Hematopoietic multipotent progenitor cell treated with erythropoietin and hydrocortisone succinate and interleukin-3 and kit ligand, for 17 days (in vitro differentiated cells): ENCODE measurements at places on chromosomes 5 and 9.

DNA sequence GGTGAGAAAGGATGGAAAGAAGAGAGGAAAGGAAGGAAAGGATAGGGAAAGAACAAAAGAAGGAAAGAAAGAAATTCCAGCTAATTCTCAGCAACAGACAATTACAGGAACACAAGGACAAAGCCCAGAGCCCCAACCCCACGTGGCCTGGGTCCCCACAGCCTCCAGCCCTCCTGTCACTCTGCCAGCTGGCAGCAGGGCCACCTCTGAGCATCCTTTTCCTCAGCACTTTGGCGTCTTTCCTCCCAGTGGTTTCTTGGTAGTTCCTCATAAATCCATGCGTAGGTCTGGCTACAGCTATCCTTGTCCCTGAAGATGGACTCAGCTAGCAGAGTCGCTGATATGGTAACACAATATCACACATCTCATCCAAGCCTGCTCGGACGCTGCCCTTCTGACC, 28.3 kb downstream of the ADAMTS2 start:
- no peak for DNase-seq

DNA sequence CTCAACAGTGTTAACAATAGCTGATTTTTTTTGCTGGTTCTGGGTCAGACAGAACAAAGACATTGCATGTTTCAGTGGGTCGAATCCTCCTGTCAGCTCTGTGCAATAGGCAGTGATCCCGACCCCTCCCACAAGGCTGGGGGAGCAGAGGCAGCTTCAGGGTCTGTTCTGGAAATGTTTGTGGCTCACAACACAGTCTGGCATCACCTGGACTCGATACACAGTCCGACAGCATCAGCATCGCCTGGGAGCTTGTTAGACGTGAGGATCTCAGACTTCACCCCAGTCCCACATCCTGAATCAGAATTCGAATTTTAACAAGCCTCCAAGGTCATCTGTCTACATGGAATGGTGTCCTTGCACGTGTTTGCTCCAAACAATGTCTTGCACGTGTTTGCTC, 384.7 kb downstream of the IRX2 start:
- no peak for DNase-seq

DNA sequence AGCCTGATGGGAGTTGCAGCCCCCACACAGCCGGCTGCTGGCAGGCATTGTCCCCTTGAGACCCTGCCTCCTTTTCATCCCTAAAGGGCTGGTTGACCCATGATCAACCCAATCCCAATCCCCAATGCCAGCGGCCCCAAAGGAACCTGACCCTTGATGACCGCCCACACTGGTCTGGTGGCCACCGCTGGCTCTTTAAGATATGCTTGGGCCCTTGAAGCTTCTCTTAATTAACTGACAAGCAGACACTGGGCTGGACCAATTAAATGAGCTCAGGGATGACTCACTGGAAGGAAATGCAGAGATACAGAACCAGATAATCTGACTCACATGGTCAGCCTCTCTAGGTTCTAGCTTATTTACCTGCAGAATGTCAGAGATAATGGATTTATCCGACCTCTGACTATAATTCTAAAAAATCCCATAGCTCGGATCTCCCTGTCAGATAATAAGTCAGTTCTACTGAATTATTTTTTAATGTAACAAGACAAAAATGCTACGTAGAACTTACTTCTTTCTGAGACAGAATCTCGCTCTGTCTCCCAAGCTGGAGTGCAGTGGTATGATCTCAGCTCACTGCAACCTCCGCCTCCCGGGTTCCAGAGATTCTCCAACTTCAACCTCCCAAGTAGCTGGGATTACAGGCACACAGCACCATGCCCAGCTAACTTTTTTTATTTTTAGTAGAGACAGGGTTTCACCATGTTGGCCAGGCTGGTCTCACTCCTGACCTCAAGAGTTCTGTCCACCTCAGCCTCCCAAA, 11.1 kb upstream of the MLANA start:
- DNase-seq: no peak

DNA sequence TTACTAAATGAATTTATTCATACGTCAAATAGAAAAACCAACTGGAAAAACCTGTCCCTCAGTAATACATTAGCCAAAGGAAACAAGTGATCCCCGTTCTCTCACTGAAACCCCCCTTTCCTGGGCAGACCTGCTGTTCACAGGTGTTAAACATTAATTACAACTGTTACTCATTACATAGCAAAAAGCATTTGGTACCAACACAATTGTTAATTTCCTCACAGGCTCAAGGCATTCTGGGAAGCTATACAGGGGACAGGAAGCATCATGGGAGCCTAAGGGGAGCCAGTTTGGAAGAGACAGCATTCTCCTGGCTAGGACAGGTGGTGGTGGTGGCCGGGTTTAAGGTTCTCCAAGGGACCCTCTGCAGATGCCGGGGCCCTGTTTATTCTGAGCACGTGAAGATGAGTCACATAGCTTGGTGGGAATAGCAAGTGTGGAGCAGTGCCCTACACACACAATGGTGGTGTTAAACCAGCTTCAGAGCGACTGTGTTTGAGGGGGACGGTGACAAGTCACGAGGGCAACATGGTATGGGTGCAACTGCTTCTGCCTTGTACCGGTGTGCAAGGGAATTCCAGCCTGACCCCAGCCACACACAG, 62.6 kb upstream of the SLC25A51 start:
- DNase-seq: no peak

GRCh38 chr9:96458226-96458625, 8.3 kb downstream of the HABP4 start:
- no peak for DNase-seq

- DNase-seq: no peak
Measured at GRCh38 chr9:72794946-72795345, 157.9 kb downstream of the ALDH1A1 start.

GRCh38 chr5:170190436-170191134, 42.2 kb upstream of the C5orf58 start:
- no peak for DNase-seq

DNA sequence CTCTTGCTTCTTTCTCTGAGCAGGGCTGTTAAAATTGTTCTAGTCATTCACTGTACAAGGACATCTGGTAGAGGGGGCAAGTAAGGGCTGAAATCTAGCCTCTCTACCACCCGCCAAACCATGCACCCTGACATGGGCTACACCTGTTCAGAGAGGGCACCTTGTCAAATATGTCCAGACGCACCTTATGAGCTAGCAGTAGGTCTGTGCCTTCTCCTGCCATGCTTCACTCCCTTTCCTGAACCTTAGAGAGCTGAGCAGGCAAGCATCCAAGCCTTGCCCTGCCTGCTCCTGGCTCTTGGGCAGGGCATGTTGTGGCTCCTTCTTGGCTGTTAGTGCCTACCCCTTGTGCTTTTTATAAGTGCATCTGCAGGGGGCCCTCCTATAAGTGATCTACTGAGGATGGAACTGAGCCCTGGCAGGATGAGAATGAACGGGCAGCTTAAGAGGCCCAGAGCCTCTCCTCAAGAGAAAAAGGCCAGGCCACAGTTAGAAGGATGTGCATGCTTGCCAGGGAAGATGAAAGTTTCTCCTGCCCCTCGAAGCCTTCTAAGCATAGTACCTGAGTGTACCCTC, 3.8 kb upstream of the NEUROG1 start:
- no peak for DNase-seq

GRCh38 chr5:73274881-73275663, 102.1 kb downstream of the TMEM174 start:
- DNase-seq: no peak

DNA sequence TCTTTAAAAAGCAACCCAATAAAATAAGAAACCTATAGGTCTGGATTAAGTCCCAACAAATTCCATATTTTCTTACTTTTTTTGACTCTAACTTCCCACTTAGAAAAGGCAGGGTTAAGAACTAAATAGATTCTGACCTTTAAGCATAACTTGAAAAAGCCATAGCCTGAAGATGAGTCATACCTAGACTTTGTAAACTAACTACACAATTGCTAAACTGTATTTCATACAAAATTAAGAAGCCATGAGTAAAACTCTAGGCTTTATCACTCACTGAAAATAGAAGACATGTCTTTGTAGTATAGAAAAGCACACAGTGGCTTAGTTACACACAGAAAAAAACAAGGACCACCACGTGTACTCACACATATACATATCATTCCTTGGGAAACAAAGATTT, 51.5 kb downstream of the MLLT3 start:
- no peak for DNase-seq

DNA sequence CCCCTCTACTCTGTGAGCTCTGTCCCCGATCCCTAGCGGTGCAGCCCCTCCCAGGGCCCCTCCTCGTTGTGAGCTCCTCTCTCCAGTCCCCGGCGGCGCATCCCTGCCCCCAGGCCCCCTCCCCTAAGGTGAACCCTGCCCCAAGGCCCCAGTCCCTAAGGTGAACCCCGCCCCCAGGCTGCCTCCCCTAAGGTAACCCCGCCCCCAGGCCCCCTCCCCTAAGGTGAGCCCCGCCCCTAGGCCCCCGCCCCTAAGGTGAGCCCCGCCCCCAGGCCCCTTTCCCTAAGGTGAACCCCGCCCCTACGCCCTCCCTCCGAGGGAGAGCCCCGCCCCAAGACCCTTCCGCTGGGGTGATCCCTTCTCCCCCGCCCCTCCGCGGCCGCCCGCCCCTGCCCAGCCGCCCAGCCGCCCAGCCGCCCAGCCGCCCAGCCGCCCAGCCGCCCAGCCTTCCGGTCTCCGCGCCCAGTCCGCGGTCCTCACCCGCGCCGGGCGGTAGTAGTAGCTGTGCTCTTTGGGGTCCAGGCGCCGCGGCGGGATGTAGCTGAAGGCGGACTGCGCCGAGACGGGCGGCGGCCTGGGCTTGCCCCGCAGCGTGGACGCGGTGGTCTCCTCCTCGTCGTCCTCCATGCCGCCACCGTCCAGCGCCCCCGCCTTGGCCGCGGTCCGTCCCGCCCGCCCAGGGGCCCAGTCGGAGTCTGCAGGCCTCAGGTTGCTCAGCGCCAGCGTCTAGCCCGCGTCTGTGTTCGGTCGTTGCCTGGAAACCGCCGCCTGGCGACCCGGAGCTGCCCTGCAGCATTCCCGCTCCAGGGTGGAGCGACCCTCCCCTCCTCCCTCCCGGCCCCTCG, at the start of gene CFAP90:
Gene CFAP90 (minus strand): TSS at position 739 of the 845 bp plus-strand sequence. CDS start 112 bp downstream, at position 627.
- no peak for DNase-seq

DNA sequence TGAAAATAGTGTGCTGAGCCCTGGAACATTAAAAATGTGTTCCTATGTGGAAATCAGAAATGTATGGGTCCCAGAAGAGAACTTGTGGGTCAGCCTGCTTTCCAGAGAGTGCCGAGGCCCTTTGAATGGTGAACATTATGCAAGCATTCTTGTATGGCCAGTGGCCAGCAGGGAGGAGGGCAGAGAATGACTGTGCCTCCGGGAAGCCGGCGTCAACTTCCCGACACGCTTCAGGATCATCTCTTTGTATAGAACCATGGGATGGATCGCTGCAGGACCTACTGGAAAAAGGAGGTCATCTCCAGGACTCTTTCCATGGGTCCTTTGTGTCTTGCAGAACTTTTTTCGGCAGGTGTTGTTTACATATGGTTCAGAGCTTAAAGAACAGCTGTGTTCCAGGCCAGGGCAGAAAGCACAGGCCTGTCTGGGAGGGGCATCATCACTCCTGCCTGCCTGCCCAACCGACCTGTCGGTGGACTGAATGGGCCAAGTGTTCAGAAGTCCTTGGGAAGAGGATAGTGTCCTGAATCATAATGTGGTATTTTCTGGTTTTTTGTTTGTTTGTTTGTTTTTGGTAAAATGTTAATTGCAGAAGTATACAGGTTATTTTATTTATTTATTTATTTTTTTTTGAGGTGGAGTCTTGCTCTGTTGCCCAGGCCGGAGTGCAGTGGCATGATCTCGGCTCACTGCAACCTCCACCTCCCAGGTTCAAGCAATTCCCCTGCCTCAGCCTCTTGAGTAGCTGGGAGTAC, 9.0 kb downstream of the PRRC2B start:
- no peak for DNase-seq

- no peak for DNase-seq
Measured at GRCh38 chr5:172722327-172722815, 48.6 kb downstream of the DUSP1 start.

- DNase-seq: no peak
Measured at GRCh38 chr9:97447001-97447400, 35.1 kb downstream of the TDRD7 start.

- no peak for DNase-seq
Measured at GRCh38 chr5:77907786-77908185, 131.6 kb upstream of the TBCA start.

DNA sequence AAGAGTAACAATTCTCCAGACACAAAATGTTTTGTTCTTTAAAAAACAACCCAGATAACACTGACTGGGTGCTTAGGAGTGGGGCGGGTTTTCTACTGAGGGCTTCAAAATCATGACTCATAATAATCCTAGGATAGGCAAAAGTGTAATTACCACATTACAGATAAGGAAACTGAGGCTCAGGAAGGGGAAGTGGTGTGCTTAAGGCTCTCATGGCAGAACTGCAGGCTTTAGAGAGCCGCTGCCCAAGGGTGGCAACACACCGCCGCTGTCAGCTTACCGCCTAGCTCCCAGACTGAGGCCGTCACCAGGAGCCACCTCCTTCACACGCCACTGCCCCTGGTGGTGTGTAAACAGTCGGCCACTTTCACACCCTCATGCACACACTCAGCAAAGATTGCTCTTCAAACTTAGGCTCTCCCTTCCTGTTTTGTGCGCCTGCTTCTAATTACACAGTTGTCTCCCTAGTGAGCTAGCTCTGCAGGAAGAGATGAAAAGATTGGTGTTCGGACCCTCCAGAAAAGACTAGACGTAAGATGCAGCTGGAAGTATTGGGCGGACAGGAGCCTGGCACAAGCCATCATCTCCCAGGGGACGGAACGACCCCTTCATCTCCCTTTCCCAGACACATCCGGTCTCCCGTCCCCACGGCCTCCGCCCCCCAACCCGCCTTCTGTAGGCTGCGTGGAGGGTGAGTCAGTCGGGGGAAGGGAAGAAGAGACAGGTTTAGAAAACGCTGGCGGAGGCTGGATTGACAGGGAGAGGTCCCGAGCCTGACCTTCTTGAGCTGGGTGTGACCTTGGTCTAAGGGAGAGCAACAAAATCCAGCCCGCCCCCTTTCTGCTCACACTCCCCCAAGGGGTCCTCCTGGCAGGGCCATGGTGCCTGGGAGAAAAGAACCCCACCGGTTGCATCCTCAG, 162.7 kb downstream of the SYK start:
- DNase-seq: no peak

DNA sequence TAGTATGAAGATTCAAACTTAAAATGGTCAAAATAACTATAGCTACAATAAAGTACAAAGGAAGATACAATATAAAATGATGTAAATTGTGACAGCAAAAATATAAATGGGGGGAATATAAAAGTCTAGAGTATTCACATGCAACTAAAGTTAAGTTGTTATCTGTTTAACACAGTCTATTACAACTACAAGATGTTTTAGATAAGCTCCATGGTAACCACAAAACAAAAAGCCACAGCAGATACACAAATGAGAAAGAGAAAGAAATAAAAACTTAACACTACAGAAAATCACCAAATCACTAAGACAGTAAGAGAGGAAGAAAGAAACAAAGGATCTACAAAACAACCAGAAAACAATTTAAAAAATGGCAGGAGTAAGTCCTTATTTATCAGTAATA, 17.0 kb upstream of the SH3TC2 start:
- DNase-seq: no peak
